ENCODE measurements at places on chromosomes 11 and 22.
A peak's percentile ranks its signal among the peaks of the same experiment; 100 is the strongest.

GRCh38 chr11:2520736-2521035, 75.9 kb downstream of the KCNQ1 start:
- DNase-seq, result no peak

- DNase-seq, result no peak
These were observed 47.0 kb downstream of the YAP1 start for GRCh38 chr11:102157219-102157618.

DNA sequence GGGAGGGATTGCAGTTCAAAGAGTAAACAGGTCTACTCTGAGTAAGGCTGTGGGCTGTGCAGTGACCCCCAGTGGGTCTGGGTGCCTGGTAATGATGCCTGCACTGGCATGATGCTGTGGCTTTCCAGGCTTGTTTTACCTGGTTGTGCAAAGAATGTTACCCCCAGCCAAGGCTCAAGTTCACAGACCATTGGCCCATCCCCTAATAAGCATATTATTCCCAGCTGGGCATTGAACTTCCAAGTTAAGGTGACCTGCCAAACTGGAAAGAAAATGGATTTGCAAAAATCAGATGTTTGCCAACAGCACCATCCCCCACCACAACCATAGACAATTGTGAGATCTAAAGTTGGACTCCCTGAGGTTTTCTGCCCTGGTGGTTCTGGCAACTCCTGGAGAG, 7.9 kb upstream of the EHF start:
- no peak for DNase-seq

- no peak for DNase-seq
These were observed 78.4 kb upstream of the WNT7B start for GRCh38 chr22:46055181-46055875.

GRCh38 chr22:44459041-44459440, 39.0 kb downstream of the RTL6 start:
- DNase-seq, result no peak

- DNase-seq, result no peak
These were observed 117.2 kb upstream of the BMAL1 start for GRCh38 chr11:13160346-13160745.

DNA sequence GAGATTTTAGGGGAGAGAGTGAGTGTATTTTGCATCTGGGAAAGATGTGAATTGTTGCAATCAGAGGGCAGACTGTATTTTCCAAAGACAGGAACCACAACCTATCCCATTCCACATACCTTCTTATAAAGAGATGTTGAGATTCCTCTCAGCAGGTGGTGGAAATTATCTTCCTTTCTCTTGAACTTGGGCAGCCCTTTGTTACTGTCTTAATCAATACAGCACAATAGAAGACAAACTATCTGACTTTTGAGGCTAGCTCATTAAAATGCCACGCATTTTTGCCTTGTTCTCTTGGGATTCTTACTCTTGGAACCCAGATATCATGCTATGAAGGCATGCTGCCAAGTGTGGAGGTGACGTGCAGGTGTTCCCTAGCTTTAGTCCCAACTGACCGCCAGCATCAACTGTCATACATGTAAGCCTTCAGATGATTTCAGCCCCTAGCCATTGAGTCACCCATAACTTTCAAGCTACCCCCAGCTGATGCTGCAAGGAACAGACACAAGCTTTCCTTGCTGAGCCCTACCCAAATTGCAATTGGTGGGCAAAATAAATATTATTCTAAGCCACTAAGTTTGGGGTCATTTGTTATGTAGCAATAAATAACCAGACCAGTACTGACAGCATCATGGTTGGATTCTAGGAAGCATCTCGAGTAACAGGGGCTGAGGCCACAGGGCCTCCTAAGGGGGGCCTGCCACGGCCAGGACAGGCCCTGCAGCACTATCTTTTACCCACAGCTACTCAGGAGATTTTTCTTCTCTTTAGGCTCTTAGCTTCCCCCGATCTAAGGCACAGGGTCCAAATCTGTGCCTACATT, 63.0 kb downstream of the RPL27A start:
- no peak for DNase-seq

DNA sequence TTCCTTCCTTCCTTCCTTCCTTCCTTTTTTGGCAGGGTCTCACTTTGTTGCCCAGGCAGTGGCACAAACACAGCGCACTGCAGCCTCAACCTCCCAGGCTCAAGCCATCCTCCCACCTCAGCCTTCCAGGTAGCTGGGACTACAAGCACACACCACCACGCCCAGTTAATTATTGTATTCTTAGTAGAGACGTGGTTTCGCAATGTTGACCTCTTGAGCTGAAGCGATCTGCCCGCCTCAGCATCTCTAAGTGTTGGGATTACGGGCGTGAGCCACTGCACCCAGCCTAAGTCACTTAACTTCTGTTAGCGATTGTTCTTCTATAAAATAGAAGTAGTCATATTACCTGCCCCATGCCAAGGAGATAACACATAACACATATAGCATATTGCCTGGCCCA, 2.8 kb upstream of the SYTL2 start:
- DNase-seq, result no peak

GRCh38 chr11:128535468-128536457, 51.6 kb downstream of the ETS1 start:
- DNase-seq, result no peak

GRCh38 chr11:7775689-7776088, 21.1 kb downstream of the OR5P2 start:
- no peak for DNase-seq

DNA sequence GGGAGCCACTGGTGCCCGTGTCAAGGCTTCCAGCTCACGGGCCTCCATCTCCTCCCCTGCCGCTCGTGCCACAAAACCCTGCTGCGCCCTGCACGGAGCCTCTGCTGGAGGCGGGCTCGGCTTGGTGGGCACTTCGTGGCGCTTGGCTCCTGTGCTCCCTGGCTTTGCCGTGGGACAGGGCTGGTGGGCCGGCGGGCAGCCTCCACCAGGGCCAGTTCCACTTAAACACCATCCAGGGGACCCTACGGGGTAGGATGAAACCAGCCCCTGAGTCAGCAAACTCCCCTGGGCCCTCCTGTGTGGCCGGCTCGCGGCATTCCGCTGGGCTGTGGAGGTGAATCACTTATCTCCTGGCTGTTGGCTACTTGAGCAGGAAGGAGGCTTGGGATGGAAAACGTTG, 1304.6 kb downstream of the BRD1 start:
- no peak for DNase-seq

DNA sequence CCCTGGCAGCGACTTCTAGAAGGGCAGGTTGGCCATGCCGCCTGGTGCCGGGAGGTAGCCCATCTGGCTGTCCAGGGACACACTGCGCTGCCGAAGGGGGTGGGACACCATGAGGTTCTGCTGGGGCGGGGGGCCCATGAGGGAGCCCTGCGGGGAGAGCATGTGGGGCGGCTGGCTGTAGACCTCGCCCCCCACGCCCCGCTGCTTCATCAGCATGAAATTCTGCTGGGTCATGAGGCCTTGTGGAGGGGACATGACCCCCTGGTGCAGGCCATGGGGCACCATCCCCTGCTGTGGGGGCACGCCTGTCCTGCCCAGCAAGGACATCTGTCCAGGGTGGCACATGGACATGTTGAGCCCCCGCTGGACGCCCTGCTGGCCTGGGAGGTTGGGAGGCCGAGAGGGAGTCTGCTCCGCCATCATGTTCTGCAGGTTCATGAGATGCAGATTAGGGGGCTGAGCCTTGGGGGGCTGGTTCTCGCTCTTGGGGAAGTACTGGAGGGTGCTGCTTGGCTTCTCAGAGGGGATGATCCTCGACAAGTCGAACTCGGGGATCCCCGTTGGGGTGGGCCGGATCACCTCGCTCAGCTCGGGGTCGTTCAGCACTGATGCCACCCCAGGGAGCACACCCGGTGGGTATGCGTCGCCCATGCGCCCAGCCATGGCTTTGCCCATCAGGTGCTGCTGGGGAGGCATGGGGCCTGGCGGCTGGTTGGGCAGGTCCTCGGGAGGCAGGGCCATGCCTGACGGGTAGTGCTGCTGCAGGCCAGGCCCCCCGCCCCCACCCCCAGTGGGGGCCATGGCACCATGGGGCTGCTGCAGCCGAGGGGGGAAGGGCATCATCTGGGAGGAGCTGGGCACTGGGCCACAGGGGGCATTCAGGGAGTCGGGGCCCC, 15.0 kb downstream of the CXCR5 start:
- no peak for DNase-seq

GRCh38 chr11:47864901-47865300, 16.8 kb upstream of the NUP160 start:
- DNase-seq, result no peak

DNA sequence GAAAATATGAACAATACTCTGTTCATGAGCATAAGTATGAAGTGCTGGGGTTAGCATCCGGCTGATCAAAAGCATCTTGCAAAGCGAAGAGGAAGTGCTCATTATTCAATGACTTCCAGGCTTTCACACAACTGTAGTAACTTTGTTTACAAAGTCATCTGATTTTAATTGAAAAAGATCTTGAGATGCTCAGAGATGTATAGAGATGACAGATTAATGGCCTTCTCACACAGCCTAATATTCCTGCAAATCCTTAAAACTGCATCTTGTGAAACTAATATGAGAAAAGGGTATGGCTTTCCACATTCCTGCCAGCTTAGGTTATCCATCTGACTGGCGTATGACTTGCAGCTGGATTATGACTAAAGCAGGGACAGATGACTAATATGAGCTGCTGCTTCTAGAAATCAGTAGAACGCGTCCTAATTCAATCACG, 125.4 kb downstream of the CASP12 start:
- no peak for DNase-seq

DNA sequence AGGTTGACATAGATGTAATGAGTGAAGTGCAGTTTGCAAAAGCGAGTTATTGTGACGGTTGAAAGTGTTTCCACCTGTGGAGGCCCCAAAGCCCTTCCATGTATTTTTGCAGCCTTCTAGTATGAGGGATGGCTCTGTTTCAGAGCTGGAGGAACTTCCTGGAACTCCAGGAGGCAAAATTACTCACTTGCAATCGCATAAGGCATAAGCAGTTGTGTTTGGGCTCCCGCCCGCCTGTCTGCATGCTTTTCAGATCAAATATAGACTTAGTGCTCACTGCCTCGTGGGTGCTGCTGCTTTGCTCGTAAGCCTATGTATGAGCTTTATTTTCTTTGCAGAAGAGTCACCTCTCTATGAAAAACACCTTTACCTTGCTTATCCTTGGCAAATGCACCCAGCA, 146.8 kb upstream of the LARGE1 start:
- DNase-seq, result peak; percentile 2

DNA sequence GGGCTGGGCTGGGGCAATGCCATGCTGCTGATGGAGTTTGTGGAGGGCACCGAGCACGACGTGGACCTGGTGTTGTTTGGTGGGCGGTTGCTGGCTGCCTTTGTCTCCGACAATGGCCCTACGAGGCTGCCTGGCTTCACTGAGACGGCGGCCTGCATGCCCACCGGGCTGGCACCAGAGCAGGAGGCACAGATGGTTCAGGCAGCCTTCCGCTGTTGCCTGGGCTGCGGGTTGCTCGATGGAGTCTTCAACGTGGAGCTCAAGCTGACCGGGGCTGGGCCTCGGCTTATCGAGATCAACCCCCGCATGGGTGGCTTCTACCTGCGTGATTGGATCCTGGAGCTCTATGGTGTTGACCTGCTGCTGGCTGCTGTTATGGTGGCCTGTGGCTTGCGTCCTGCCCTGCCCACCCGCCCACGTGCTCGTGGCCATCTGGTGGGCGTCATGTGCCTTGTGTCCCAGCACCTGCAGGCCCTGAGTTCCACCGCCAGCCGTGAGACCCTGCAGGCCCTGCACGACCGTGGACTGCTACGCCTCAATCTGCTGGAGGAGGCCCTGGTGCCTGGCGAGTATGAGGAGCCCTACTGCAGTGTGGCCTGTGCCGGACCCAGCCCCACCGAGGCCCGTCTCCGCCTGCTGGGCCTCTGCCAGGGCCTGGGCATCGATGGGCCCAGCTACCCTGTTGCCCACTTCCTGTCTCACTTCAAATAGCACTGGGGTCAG, 4.2 kb upstream of the RPS6KB2 start:
- no peak for DNase-seq

DNA sequence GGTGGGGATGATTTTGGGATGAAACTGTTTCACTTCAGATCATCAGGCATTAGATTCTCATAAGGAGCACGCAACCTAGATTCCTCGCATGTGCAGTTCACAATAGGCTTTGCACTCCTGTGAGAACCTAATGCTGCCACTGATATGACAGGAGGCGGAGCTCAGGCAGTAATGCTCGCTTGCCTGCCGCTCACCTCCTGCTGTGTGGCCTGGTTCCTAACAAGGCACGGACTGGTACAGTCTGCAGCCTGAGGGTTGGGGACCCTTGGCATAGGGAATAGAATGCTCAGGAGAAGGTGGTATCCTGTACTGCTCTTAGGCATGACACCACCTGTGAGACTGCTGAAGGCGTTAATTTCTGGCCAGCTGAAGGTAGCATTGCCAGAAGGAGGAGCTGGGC, 47.0 kb downstream of the STIM1 start:
- DNase-seq, result no peak

DNA sequence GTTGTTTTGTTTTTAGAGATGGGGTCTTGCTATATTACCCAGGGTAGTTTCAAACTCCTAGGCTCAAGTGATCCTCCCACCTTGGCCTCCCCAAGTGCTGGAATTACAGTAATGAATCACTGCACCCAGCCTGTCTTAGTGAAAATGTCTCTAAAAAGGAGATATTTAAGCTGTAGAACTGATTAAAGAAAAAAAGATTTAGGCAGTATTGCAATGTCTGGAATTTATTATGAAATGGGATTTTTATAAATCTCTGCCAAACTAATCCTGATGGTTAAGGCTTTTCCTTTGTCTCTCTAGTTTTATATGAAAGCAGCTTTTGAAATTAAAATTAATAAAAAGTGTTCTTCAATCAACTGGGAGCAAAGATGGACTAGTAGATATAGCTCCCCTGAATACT, 2.1 kb downstream of the PLAAT3 start:
- no peak for DNase-seq

DNA sequence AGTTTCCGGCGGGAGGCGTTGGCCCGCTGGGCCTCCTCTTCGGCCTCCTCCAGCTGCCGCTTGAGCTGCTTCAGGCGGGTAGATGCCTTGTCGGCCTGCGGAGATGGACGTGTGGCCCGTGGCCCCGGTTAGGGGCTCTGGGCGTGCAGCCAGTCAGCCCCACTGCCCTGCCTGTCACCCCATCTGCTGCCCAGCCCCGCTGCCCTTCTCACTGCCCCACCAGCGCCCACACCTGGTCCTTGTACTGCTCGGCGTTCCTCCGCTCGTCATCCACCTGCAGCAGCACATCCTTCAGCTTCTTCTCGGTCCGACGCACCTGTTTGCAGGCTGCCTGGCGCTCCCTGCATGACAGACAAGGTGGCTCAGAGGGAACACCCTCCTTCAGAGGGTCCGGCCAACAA, 31.2 kb downstream of the APOL1 start:
- no peak for DNase-seq

GRCh38 chr11:70526116-70527045, 128.1 kb downstream of the CTTN start:
- DNase-seq, result no peak

DNA sequence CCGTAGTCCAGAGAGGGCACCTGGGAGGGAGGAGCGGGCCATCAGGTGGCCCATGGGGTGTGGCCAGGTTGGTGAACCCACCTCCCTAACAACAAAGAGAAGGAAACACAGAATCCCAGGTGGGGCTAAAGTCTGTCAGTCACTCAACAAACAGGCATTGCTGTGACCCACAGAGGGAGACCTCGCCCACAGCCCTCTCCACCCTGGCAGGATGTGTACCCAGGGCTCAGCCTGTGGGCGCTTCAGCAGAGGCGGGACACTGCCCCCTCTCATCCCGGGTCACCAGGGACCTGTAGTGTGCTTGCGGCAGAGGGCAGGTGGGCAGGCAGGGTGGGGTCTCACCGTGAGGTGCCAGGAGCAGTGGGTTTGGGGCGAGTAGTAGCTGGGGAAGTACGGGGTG, 25.1 kb downstream of the TMPRSS6 start:
- no peak for DNase-seq
